ENCODE measurements at places on chromosomes 7 and 10. TPM values are rescaled to one million over a fixed set of nuclear protein-coding genes. Genes with fewer than 3 reads are reported as not detected.

- no peaks in the 10 kb centered on the region for H3K36me3 ChIP-seq
- no peak overlapping the region for H3K4me3 ChIP-seq
- H3K4me1 ChIP-seq: peaks cover 43% of the 10 kb centered on the region
Observed at GRCh38 chr10:78570633-78571235, 498.0 kb upstream of the ZMIZ1 start.

GRCh38 chr10:12841426-12841825 is 160.1 kb downstream of the CCDC3 start:
- H3K36me3 ChIP-seq: no peaks in the 10 kb centered on the region
- H3K27me3 ChIP-seq: no peaks in the 10 kb centered on the region
- H3K4me1 ChIP-seq: peaks cover 13% of the 10 kb centered on the region
- DNase-seq: no peak

DNA sequence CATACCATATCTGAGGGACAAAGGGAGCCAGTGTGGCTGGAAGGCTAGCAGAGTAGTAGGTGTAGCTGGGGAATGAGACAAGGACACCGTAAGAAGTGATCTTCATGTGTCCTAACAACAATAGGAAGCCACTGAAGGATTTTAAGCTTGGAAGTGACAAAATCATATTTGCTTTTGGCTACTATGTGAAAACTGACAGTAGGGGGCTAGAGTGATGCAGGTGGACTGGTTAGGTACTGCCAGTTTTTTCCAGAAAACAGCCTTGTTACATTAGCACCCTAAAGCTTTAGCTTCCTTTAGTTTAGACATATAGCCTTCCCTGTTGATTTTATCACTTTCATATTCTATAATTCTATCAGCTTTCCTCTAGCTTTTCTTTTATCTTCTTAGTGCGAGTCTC is 637.1 kb downstream of the ANKRD7 start:
- H3K36me3 ChIP-seq: no peaks in the 10 kb centered on the region
- DNase-seq: no peak
- H3K4me1 ChIP-seq: no peaks in the 10 kb centered on the region
- no peaks in the 10 kb centered on the region for H3K27me3 ChIP-seq
- H3K4me3 ChIP-seq: no peak overlapping the region
- peak overlapping the region; percentile 74 for H3K27ac ChIP-seq

- no peak overlapping the region for H3K4me3 ChIP-seq
- peaks cover 19% of the 10 kb centered on the region for H3K36me3 ChIP-seq
- H3K27me3 ChIP-seq: no peaks in the 10 kb centered on the region
- H3K27ac ChIP-seq: peak overlapping the region; percentile 16
Observed at GRCh38 chr10:35486297-35486990, 118.7 kb upstream of the GJD4 start.

- H3K27me3 ChIP-seq: no peaks in the 10 kb centered on the region
- H3K4me1 ChIP-seq: no peaks in the 10 kb centered on the region
- no peak for DNase-seq
- H3K27ac ChIP-seq: no peak overlapping the region
Observed at GRCh38 chr7:96402913-96403312, 81.0 kb upstream of the SLC25A13 start.

GRCh38 chr7:42790196-42790595 is 121.7 kb downstream of the C7orf25 start:
- H3K27ac ChIP-seq: no peak overlapping the region
- DNase-seq: no peak
- no peaks in the 10 kb centered on the region for H3K4me1 ChIP-seq
- no peak overlapping the region for H3K4me3 ChIP-seq
- no peaks in the 10 kb centered on the region for H3K27me3 ChIP-seq

- H3K4me1 ChIP-seq: peaks cover 14% of the 10 kb centered on the region
- H3K27me3 ChIP-seq: no peaks in the 10 kb centered on the region
- H3K27ac ChIP-seq: no peak overlapping the region
- no peaks in the 10 kb centered on the region for H3K36me3 ChIP-seq
Observed at GRCh38 chr10:57165671-57166070, 804.6 kb upstream of the ZWINT start.

DNA sequence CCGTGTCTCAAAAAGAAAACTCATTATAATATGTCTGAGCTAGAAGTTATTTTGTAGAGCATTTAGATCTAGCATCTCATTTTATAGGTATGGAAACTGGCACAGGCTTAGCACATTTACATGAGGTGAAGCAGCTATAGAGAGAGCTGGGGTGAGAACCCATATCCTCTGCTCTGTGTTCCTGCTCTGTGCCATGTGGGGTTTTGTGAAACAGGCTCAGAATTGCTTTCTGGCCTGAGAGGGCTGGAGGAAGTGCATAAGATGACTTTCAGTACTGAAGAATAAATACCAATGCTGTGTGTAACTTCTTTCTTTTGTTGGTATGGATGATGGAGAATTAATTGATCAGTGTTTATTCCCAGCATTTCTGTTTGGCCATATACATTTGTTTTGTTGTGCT is 159.1 kb downstream of the LRRC4 start:
- peak overlapping the region; percentile 92 for H3K27ac ChIP-seq
- peaks cover 3% of the 10 kb centered on the region for H3K36me3 ChIP-seq
- no peak overlapping the region for H3K4me3 ChIP-seq
- DNase-seq: no peak

DNA sequence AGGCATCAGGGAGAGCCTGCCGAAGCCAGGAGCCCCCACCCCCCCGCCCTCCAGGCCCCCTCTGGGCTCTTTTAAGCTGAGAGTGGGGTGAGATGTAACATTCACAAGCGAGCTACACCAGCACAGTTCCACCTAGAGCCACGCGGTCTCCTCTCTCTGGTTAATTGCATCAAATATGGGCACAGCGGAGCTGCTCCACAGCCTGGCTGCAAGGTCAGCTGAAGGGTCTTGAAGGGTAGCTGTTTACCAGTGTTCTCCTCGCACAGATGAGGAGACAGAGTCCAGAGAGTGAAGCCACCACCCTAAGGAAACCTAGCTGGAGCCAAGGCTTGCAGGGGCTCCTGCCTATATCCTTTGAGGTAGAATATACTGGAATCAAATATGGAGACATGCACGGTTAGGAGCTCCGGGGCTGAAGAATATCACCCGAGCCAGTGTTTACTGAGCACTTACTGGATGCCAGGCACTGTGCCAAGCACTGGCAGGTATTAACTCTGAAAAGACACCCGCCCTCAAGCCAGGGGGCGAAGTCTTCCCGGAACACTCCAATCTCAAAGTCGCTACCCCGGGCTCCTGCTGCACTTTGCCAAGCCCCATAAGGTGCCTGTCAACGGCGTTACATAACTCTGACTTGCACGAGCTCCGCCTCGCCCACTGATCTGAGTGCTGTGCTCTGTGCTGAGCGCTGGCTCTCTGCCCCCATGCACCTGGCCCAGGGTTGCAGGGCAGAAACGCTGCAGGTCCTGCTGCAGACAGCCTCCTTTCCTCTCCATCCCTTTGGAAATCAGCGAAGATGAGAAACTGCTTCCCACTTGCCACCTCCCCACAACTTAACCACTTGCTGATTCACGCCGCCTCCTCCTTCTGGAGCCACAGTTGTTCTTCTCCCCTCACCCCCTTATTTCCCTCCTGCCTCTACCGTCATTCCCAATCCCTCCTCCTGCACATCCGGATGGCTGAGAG is 5.4 kb downstream of the CHST15 start:
- peaks cover 4% of the 10 kb centered on the region for H3K4me1 ChIP-seq
- no peak overlapping the region for H3K4me3 ChIP-seq
- no peak overlapping the region for H3K27ac ChIP-seq
- DNase-seq: no peak
- H3K27me3 ChIP-seq: peaks cover 60% of the 10 kb centered on the region

GRCh38 chr7:102188746-102189145 is 97.9 kb upstream of the SH2B2 start:
- DNase-seq: no peak
- peaks cover 7% of the 10 kb centered on the region for H3K4me1 ChIP-seq
- no peak overlapping the region for H3K27ac ChIP-seq
- no peak overlapping the region for H3K4me3 ChIP-seq
- H3K27me3 ChIP-seq: no peaks in the 10 kb centered on the region

DNA sequence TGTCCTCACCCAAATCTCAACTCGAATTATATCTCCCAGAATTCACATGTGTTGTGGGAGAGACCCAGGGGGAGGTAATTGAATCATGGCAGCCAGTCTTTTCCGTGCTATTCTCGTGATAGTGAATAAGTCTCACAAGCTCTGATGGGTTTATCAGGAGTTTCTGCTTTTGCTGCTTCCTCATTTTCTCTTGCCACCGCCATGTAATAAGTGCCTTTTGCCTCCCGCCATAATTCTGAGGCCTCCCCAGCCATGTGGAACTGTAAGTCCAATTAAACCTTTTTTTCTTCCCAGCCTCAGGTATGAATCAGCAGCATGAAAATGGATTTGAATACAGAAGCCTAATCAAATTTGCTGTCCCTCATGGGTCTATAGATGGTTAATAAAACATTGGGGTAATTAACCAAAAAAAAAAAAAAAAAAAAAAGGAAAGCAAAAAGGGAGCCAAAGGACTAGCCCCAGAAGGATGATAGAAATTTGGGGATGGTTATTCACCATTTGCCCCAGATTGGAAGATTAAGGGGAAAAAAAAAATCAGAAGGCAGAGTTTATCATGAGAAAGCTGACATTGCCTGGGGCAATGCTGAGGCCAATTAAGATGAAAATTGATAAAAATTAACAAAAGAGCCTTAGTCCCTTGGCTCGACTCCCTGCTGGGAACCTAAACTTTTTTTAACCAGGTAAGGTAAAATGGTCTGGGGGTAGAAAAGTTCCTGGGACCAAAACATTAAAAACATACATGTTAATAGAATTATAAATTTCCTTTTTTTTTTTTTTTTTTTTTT is 27.6 kb downstream of the AVL9 start:
- H3K4me1 ChIP-seq: no peaks in the 10 kb centered on the region
- H3K27ac ChIP-seq: no peak overlapping the region
- no peak overlapping the region for H3K4me3 ChIP-seq
- H3K27me3 ChIP-seq: no peaks in the 10 kb centered on the region

DNA sequence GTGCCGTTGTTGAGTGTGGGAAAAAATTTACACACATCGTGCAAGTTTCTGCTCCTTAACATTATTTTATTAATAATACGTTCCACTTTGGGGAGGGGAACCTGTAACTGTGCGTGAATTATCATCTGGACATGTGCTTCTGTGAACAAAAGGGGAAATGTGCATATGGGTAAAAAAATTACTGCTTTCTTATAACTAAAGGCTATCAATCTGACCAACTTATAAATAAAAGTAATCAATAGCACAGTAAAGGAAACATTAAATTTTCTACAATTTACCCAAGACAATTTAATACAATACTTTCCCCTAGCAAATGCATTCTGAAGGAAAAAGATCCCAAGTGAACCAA is 4.5 kb downstream of the TWIST1 start:
- H3K27me3 ChIP-seq: peaks cover 95% of the 10 kb centered on the region
- peaks cover 8% of the 10 kb centered on the region for H3K4me1 ChIP-seq
- H3K36me3 ChIP-seq: no peaks in the 10 kb centered on the region
- no peak for DNase-seq

GRCh38 chr10:75493464-75493863 is 62.0 kb downstream of the LRMDA start:
- H3K4me3 ChIP-seq: no peak overlapping the region
- no peaks in the 10 kb centered on the region for H3K27me3 ChIP-seq
- H3K36me3 ChIP-seq: no peaks in the 10 kb centered on the region

HMX3 gene
- not detected for total RNA-seq

PILRA gene
- 2.7 TPM for total RNA-seq

GPC2 gene
- 106 TPM for total RNA-seq

CYP3A7 gene
- not detected for total RNA-seq
